ENCODE measurements at places on chromosomes 3 and 15.
A peak's percentile ranks its signal among the peaks of the same experiment; 100 is the strongest.

DNA sequence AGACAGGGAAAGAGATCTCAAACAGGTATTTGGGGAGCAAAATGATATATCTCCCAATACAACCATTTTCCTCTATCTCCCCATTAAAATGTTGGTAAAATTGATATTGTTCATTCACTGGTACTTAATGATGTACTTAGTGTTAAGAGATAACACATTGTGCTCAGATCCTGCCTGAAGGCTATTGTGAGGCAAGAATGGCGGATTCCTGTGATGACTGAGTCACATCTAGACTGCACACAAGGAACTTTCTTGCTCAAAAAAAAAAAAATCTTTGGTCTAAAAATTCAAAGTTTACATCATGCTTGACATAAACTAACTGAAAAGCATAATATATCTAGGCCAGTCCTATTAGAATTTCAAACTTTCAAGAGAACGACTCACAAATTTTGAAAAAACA is 171.1 kb upstream of the TTC14 start:
- DNase-seq, result no peak

DNA sequence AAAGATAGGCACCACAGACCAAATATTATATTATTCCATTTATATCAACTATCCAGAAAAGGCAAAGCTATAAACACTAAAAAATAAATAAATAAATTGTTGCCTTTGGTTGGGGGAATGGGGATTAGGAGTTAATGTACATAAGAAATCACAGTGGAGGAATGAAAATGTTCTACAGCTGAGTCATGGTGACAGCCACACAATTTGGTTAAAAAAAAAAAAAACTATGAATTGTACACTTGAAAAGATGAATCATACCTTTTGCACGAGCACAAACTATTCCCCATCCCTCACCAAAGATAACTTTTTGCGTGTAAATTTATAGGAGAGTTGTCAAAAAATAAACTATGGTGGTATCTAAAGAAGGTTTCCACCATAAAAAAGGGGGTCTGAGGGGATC is 103.2 kb downstream of the TBC1D5 start:
- no peak for DNase-seq

- DNase-seq, result no peak
These were observed 158.5 kb upstream of the TPM1 start for GRCh38 chr15:62883938-62884479.

DNA sequence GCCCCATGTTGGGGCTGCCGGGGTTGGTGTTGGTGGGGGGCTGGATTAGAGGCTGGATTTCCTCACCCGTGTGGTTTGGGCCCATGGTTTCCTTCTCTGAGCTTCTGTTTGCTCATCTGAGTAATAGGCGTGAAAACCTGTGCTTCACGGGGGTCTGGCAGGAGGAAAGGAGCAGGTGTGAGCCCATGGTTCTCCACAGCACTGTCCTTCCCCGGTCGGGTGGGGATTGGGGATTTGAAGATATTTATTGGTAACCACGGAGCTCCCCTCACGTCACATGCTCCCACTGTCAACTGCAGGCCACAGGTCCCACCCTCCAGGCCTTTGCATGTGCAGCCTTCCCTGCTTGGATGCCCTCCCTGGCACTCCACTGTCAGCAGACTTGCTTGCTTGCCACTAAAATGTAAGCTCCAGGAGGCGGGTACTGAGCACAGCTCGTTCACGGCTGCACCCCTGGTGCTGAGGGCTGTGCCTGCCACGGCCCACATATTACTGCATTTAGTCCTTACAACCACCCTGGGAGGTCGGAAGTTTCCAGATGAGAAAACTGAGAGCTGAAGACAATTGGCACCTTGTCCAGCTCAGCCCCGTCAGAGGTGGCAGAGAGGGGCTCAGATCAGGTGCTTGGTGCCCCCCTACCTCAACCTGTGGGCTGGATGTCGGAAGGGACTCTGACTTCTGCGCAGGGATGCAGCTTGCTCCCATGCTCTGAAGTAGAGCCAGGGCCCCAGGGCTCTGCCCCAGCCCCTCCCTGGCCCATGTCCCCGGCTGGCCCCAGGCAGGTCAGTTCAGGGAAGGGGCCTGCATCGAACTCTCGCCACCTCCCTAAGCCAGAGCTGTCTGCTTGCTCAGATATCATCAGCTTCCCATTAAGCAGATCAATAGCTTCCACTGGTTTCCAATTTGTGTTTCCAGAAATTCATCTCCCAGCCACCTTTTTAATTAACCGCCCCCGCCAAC is 29.4 kb upstream of the IQSEC1 start:
- DNase-seq, result no peak

DNA sequence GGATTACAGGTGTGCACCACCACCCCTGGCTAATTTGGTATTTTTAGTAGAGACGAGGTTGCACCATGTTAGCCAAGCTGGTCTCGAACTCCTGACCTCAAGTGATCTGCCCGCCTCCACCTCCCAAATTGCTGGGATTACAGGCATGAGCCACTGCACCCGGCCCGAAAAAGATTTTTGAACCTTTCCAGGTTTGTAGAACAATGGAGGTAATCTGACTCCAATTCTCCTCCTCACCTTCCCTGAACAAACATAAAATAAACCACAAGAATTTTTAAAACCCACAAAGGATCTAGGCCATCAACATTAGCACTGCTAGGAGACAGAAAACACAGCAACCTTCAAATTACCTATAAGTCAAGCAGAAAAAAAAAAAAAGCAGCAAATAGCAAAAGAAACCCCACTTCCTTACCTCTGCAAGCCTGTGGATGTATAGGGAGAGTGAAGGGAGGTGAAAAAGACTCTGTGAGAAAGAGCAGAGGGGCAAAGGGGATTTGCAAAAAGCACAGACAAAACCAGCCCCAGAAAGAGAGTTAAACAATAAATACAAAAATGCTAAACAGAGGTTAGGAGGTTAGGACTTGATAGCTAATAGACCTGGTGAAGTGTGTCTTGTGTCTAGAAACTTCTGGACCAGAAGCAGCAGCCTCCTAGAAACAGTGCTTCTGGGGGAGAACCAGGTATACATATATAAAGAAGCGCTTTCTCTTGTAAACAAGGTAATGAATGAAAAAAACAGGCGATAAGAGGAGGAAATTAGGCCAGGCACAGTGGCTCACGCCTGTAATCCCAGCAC is 32.1 kb downstream of the TFDP2 start:
- no peak for DNase-seq

- peak; percentile 53 for DNase-seq
These were observed 3.1 kb downstream of the GP5 start for GRCh38 chr3:194395778-194396538.

GRCh38 chr3:149891621-149892020 is 78.6 kb downstream of the RNF13 start:
- no peak for DNase-seq

GRCh38 chr3:29686889-29687592 is 406.2 kb downstream of the RBMS3 start:
- no peak for DNase-seq

DNA sequence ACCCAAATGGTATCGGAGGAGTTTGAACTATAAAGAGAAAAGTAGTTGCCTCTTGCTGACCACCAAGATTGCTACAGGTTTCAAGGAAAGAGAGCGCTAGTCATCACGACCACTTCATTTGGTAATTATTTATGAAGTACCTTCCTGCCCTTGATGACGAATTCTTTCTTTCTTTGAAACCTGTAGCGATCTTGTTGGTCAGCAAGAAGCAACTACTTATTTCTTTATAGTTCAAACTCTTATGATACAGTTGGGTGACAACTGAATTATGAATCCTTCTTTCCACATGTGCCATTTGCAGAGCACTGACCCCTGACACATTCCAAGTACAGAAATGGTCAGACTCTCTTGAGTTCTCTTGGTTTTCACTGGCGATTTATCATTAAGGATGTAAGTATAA is 46.8 kb downstream of the THRB start:
- DNase-seq, result no peak

- DNase-seq, result no peak
These were observed 101.7 kb downstream of the STAG1 start for GRCh38 chr3:136650461-136650860.

DNA sequence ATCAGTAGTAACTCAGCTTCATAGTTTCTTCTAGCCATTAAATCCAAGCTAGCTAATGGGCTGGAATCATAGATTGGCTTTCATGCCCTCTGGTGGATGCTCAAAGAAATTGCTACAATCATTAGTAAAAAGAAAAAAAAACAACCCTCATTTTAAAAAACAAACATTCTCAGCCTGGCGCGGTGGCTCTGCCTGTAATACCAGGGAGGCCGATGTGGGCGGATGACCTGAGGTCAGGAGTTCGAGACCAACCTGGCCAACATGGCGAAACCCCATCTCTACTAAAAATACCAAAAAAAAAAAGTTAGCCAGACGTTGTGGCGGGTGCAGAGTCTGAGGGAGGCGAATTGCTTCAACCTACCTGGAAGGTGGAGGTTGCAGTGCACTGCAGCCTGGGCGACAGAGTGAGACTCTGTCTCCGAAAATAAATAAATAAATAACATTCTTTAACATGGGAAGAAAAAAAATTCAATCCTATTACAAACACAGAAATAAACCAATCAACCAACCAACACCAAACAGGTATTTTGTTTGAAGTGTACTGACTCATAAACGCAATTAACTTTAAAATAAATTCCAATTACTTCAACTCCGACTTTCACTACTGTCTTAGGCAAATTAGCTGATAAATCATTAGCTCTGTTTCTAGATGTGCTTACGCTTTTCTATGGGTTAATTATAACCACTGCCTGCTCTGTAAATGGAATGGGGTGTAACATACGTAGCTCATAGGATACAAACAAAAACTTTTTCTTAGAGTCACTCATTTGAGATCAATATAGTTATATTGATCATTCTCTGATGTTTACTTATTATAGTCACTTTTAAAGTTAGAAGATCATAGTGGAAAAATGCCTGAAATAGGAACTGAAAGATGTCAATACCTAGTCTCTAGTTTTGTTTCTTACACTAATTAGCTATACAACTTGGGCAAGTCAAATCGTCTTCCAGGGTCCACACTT is 24.9 kb downstream of the TMEM207 start:
- no peak for DNase-seq

DNA sequence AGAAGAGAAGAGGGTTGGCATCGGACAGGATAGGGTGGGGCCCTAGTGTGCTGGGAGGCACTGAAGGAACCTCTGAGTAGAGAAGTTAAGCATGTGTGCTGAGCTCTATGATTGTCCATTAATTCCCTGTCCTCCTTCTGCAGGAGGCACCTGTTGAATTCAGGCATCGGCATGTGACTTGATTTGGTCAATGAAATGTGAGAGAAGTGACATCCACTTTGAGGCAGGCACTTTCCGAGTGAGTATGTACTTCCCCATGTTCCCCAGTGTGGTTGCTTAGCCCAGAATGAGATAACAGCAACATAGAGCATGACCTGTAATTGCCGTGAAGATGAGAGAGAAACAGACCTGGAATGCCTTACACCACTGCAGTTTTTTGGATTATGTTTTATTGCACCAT is 224.8 kb downstream of the RPLP1 start:
- DNase-seq, result no peak

DNA sequence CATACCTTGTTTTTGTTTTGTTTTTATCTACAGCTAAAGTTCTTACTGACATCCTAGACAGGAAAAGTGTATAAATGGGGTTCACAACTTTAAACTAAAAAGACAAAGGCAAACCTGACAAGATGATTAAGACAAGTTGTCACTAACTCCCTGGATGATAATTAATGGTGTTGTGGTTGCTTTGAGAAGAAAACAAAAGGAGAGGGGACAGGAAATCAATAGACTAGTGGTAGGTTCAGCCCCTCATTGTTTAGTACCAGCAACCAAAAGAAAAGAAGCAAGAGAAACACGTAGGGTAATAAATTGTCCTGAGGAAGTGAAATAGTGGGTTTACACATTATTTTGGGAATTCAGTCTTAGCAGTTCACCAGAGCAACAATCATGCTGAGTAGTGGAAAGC is 78.8 kb downstream of the BFSP2 start:
- no peak for DNase-seq

DNA sequence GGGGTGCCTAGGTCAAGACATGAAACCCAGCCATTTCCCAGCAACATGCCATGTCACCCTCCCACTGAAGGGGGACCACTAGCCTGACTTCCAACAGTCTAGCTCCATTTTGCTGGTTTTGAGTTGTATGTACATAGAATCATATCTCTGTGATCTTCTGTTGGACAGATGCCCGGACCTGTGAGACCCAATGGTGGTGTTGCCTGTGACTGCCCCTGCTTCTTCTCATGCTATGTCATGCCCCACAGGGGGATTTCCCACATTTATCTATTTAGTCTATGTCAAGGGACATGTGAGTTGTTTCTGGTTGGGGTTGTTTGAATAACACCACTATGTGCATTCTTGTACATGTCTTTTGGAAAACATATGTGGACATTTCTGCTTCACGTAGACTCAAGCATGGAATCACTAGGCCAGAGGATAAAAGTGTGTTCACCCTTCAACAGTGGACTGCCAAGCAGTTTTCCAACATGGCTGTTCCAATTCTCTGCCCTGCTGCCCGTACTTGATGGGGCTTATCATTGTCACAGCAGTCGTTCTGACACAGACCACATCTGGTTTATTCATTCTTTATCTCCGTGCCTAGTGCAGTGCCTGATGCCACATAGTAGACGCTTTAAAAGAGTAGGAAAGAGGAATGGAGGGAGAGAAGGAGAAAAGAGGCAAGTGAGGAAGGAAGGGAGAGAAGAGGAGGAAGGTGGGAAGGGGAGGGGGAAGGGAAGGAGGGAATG is 114.4 kb downstream of the TPRA1 start:
- no peak for DNase-seq

DNA sequence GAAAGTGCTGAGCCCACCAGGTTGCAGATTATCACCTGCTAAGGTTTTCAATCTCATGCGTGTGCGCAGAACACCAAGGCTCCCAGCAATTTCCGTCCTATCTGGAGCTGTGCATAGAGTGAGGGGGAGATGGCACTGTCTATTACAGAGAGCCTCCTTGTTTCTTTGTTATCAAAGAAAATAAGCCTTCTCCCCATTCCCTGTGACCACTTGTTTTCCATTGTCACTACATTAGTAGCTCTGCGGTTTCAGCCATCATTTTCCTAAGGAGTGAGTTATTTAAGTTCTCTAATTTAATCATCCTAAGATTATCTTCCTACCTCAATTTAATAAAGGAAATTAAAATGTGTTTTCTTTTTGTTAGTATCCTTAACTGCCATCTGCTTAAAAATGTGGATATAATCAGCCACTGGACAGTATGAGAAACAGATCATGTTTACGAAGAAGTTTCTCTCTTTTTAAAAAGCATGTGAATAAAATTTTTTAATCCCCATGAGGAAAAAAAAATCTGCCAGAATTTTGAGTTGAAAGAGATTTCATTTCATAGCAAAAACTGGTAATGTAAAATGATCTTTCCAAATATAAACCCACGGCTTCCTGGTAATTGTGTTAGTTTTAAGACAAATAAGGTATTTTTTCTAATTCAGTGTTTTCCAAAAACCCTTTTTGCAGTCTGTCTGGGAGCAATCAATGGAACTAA is 172.3 kb upstream of the UBE2E1 start:
- DNase-seq, result no peak

GRCh38 chr15:84947947-84948830 is 33.5 kb upstream of the PDE8A start:
- no peak for DNase-seq

GRCh38 chr3:99458013-99458412 is 180.4 kb upstream of the COL8A1 start:
- DNase-seq, result no peak

- no peak for DNase-seq
These were observed 47.7 kb downstream of the MORC1 start for GRCh38 chr3:109070211-109070610.
